KBM-7 (cell line): ENCODE measurements at places on chromosomes 7 and 10.

GRCh38 chr7:121562259-121562658 lies 166.2 kb upstream of the FAM3C start:
- no peak for DNase-seq

DNA sequence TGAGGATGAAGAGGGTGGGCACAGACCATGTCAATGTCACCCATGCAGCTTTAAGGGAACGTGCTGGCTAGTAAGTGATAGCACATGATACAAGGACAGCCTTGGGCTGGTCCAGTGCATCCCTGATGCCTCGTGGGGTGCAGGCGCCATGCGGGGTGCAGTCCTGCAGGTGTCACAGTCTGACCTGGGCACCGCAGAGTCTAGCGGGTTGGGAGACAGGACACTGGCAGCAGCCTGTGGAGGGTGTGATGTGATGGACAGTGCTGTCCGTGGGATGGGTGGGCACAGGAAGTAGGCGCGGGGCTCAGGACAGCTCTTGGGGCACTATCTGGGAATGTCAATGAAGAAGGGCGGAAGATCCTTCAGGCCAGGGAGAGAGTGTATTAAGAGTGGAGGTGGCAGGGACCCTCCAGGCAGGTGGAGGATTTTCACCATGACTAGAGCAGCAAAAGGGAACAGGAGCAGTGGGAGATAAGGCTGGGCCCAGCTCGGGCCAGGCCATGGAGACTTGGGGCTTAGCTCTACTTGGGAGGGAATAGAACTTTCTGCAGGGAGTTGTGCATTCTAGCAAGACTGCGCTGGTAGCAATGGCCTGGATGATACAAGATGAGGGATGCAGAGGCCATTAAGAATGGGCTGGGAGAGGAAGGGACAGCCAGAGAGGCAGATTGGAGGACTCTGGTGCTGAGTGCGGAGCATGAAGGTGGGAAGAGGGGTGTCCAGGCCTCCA lies 122.5 kb downstream of the PTPN20 start:
- no peak for DNase-seq

DNA sequence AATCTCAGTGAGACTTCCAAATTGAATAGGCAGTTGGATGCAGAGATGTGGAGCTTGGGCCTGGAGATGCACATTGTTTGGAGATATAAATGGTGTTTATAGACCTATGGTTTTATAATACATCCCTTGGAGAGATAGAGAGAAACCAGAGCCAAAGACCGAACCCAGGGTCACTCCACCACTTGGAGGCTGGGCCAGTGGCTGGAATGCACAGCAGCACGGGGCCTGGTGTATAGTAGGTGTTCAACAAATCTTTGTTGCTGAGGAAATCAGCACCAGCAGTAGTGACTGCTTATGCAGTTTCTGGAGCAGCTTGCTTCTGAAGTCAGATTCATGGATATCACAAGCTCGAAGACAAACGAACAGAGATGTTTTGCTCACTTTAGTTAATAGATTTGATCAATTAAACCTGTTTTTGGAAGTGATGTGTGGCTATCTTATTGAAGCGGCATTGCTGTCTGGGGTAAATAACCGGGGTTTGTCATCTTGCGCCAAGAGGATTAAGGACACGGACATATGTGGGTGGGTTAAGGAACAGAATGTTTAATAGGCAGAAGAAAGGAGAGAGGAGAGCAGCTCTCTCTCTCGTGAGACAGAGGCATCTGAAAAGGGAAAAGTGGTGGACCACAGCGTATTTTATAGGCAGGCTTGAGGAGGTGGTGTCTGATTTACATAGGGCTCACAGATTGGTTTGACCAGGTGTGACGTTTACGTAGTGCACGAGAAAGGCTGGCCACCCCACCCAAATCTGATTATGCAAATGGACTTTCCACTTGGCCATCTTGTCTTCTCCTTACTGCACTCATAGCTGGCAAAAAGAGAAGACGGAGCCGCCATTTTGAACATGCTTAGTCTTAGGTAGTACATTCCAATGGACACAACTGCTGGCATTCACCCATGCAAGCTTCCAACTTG lies 11.1 kb downstream of the RBP4 start:
- no peak for DNase-seq

- peak; percentile 90 for DNase-seq
These were observed at the start of gene SUMF2 for GRCh38 chr7:56063882-56064625. Gene SUMF2, plus strand, starts transcription at chr7:56064286. Its CDS starts 26 bp downstream, at chr7:56064312.

- no peak for DNase-seq
These were observed 34.8 kb upstream of the NUB1 start for GRCh38 chr7:151306860-151307259.

GRCh38 chr7:88090671-88091070 lies 129.2 kb downstream of the SRI start:
- DNase-seq: no peak

GRCh38 chr7:31432176-31432575 lies 81.7 kb upstream of the ITPRID1 start:
- no peak for DNase-seq

GRCh38 chr7:130963339-130963738 lies 229.3 kb upstream of the KLF14 start:
- DNase-seq: no peak

- no peak for DNase-seq
These were observed 38.7 kb downstream of the UBE3C start for GRCh38 chr7:157177333-157177982.

DNA sequence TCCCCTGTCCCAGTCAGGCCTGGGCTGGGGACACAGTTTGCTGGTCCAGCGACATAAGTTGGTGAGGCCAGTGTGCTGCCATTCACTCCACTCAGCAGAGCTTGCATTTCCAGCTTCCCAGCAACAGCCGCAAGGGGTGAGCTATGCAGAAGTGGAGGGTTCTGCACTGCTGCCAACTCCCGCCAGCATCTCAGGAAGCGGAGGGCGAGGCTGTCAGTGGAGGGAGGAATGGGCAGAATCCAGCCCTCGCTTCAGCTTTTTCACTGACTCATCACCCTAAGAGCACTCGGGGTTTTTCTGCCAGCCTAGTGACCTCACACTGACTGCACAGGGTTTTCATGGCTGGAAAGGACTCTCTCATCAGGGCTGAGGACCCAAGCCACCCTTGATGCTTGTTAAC lies 625.1 kb upstream of the MKI67 start:
- DNase-seq: no peak

DNA sequence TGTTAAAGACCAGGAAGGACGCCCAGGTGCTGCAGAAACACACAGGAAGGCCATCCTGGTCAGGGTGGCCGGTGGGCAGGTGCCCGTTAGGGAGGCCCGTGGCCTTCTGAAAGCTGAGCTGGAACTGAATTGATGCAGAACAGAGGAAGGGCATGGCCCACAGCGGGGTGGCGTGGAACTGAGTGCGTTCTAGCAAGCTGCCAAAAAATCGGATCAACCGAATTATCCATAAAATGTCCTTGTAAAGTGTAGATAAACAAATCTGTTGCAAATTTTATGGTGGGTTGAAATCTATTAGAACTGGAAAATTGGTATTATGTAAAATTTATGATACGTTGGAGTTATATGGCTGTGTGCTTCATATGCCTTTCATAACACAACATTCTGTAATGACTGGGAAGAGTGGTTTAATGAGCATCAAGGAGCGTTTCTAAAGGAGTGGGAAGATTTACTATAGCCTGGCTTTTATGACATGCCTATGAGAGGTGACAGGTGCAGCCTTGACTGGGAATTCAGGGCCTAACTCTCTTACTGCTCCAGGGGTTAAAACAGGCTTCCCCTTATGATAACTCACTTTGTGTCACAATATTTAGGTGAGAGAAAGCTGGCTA lies 108.1 kb downstream of the GPR26 start:
- no peak for DNase-seq

DNA sequence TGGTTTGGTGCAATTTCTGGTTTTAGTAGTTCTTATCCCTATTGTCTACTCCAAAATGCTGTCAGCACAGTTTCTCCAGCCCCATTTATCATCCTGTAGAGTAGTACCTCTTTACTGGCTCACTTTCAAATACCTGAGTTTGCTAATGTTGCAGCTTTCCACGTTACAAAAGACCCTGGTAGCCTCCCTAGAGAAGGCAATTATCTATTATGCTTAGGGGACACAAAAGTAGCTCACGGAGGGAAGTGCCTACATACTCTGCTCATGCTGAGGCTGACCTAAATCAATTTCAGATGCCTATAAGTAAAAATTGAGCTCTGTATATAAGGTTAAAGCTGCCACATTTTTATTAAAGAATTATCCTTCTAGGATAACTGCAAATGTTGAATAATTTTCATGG lies 603.6 kb downstream of the CNTNAP2 start:
- no peak for DNase-seq

- DNase-seq: no peak
These were observed 108.8 kb upstream of the GSDME start for GRCh38 chr7:24866004-24866615.

- DNase-seq: no peak
These were observed 24.7 kb upstream of the ADCYAP1R1 start for GRCh38 chr7:31027161-31027965.

DNA sequence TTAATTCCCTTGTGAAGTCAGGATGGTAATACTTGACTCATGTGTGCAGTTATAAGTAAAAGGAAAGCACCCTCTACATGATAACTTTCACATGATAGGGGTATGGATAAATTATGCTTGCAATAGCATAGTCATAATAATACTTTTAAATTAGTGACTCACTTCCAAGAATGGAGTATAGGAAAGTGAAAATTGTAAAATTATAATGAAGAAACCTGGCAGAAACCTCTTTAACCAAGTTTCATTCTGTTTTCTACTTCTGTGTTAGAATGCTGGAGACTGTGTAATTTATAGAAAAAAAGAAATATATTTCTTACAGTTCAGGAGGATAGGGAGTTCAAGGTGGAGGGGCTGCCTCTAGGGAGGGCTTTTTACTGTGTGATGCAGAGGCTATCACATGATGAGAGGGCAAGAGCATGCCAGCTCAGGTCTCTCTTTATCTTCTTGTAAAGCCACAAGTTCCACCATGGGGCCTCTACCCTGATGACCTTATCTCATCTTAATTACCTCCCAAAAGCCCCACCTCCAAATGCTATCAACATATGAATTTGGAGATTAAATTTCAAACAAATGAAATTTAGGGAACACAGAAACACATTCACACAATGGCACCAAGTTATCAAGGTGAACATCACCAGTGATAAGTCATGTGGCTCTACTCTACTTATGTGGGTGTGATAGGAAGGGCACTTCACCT lies 43.2 kb downstream of the HDAC9 start:
- DNase-seq: no peak

DNA sequence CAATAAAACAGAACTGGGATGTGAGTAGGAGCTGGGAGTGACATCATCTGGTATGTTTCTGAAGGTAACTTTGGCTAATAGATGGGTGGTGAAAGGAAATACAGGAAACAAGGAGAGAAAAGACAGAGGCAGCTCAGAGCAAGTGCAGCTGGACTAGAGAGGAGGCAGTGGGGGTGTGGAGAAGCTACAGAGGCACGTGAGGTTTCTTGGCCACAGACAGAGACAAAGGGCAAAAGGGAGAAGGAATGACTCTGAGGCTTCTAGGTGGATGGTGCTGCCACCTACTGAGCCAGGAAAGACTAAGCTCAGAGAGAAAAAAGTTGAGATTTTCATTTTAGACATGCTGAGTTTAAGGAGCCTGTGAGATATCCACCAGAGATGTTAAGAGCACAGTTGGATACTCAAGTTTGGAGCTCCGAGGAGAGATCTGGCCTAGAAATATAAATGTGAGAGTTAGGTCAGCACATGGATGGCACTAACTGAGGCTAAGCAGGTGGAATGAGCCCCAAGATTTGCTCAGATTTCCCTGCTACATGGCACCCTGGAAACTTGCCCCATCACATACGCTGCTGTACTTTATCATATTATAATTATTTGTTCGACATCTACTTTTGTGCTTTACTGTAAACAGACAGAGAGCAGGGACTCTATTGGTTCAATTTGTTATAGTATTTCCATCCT lies 293.0 kb upstream of the IMMP2L start:
- DNase-seq: peak; percentile 63

- no peak for DNase-seq
These were observed 54.9 kb upstream of the NAMPT start for GRCh38 chr7:106339513-106340246.

- peak; percentile 99 for DNase-seq
These were observed 92.0 kb upstream of the INSIG1 start for GRCh38 chr7:155205368-155206317.

GRCh38 chr10:95810198-95810976 lies 54.4 kb downstream of the ENTPD1 start:
- DNase-seq: no peak

DNA sequence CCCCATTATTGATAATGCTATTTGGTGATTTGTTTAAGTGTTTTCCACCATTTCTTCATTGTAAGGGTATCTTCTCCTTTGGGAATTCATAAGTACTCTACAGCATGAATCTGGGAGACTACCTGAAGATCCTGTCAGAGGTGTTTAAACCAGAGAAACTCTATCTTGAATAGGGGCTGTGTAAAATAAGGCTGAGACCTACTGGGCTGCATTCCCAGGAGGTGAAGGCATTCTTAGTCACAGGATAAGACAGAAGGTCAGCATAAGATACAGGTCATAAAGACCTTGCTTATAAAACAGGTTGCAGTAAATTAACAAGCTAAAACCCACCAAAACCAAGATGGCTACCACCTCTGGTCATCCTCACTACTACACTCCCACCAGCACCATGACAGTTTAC lies 13.4 kb upstream of the OR2A5 start:
- DNase-seq: no peak

DNA sequence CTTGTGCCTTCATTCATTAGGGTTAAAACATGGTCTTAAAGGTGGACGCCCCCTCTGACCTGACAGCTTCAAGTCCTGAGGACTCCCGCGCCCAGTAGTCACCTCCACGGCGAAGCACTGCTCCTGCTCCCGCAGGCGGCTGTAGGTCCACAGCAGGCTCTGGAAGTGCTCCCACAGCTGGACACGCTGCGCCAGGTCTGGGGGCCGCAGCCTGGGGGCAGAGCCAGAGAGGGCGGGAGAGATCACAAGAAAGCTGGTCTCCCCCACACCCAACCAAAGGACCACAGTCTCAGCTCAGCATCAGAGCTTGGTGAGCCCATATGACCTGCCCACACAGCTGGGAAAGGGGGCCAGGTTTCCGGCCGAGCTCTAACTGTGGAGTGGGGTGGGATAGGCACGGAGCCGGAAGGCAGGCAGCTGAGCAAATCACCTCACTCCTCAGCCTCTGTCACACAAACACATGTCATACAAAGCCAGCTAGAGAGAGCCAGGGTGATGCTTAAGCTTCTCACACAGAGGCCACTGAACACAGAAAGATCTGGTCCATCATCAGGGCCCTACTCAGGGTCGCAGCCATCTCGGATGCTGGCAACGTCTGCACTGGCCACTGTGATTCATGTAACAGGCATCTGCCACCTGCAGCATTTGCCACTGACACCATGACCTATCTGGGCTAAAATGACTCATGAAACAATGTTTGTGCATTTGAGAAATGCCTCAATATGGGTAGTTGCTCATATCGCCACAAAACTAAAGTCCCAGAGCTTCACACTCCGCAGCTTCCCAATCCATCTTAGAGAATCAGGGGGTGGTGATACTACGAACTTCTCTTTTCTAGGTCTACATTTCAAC lies 12.6 kb downstream of the HPS1 start:
- no peak for DNase-seq

- DNase-seq: no peak
These were observed 28.5 kb downstream of the NACAD start for GRCh38 chr7:45060295-45060694.

GRCh38 chr7:105387508-105388355 lies 989 bp downstream of the SRPK2 start:
- DNase-seq: peak; percentile 65
